ENCODE measurements at places on chromosomes 11 and 22.
A peak's percentile ranks its signal among the peaks of the same experiment; 100 is the strongest.

DNA sequence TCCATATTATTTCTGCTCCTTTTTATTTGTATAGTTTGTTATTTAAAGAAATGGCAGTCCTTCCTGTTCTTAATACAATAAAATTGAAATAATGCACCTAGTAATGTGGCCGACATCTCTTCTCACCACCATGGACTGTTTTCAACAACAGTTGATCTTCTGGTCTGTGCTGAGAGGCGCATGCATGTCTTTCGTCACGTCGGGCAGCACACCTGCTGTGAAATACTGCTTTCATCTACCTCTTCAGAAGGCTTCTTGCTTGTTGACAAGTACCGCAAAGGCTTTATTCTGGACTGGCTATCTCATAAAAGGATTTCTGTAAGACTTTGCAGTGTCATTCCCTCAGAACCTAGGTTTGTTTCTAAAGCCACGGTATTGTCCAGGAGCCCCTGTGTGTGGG lies 13.9 kb upstream of the MYO18B start:
- DNase-seq, result no peak

DNA sequence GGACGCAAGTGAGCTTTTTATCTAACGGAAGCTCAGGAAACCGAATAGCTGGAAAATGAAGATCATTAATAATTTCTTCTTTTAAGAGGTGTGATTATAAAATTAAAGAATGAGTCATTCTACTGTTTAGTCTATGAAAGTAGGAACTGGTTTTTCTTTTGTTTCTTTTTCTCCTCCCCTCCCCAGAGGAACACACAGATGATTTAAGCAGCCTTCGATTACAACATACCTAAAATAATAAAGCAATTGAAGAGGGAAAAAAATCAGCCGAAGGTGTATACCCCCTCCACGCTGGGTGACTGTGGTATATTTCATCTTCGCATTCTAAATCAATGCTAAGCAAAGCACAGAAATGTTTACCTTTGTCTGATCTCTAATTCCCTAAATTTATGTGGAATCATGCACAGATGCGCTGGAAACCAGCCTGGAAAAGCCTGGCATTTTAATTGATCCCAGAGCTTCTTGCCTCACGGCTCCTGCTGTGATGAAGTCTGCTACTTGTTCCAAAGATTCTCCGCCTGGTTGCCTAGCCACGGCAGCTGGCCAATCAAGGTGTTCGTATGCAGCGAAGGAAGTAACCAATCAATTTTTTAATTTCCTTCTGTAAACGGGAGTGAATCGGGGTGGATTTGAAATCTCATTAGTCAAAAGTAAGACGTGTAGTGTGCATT lies 133.9 kb downstream of the FANCF start:
- DNase-seq, result no peak

- DNase-seq, result no peak
These were observed 8.4 kb upstream of the CDKN1C start for GRCh38 chr11:2893935-2894334.

GRCh38 chr11:68996376-68997123 lies 15.8 kb upstream of the MRGPRD start:
- DNase-seq, result no peak

GRCh38 chr11:27246925-27247324 lies 116.1 kb downstream of the CCDC34 start:
- DNase-seq, result no peak

DNA sequence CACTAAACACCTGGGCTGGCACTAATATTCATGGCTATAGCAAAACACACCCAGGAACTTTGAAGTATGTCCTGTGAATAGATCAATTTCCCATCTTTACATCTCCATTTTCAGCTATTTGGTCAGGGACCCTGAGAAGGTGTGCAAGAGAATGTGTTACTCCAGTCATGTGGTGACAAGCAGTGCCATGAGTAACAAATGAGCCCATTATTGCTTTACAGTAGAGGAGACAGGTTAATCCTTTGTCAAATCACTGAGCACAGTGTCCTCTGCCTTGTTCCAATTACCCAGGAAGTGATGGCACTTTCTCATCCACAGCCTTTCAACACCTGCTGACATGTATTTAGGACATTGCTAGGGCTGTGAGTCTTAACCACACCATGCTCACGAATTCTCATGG lies 664.8 kb upstream of the API5 start:
- no peak for DNase-seq

GRCh38 chr22:46052801-46053562 lies 76.0 kb upstream of the WNT7B start:
- DNase-seq, result no peak

GRCh38 chr22:17431179-17431578 lies 61.9 kb downstream of the CECR2 start:
- no peak for DNase-seq

- DNase-seq, result no peak
These were observed 17.6 kb downstream of the DAGLA start for GRCh38 chr11:61697764-61698163.

GRCh38 chr22:48407256-48407955 lies 1420.3 kb downstream of the BRD1 start:
- DNase-seq, result no peak

- peak; percentile 8 for DNase-seq
These were observed 107.0 kb downstream of the KCNQ1OT1 start for GRCh38 chr11:2592559-2593392.

GRCh38 chr22:49329636-49330035 lies 498.0 kb downstream of the BRD1 start:
- DNase-seq, result no peak

DNA sequence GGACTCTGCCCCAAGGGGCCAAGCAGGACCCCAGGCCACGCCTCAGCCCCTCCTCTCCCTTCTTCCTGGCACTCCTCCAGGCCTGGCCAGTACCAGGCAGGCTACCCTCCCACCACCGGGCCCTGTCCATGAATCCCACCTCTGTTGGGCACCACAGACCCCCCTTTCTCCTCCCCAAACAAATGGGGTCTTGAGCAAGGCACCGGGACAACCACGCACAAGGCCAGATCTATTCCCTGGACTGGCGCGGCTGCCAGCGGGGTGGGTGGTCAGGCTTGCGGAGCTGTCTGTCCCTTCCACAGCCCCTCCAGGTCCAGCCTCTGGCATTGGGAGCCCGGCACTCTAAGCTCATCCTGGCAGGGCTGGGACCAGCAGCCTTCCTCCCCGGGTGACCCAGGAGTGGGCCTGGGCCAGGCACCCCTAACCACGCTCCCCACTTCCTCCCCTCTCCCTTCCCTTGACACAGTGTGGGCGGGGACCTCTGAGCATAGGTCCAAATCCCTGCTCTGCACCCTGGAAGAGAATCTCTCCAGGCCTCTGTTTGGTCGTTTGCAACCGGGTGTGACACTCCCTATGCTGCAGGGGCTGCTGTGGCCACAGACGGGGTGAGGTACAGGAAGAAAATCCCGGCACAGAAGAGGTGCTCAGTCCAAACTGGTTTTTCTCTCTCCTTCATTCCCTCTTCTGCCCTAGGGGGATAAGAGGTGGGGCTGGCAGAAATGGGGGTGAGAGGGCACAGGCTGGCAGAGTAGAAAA lies 14.6 kb downstream of the ELFN2 start:
- no peak for DNase-seq

DNA sequence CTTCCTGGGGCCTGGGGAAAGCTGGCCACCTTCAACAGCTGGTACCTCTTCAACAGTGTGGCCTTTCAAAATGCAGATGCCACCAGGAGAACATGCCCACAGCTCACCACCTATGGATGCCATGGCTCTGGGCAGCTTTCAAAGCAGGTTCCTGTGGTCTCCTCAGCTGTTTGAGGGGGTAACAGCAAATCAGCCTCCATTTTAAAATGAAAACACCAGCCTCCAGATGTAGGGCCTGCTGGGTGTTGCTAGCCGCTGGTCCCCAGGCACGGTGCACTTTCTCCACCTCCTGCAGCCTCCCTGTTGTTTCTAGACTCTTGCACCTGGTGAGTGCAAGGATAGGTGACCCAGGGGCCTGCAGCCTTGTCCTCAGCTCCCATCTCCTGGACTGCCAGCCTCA lies 10.0 kb downstream of the CDPF1 start:
- DNase-seq, result no peak

GRCh38 chr11:65421794-65422632 lies 585 bp upstream of the NEAT1 start:
- no peak for DNase-seq

DNA sequence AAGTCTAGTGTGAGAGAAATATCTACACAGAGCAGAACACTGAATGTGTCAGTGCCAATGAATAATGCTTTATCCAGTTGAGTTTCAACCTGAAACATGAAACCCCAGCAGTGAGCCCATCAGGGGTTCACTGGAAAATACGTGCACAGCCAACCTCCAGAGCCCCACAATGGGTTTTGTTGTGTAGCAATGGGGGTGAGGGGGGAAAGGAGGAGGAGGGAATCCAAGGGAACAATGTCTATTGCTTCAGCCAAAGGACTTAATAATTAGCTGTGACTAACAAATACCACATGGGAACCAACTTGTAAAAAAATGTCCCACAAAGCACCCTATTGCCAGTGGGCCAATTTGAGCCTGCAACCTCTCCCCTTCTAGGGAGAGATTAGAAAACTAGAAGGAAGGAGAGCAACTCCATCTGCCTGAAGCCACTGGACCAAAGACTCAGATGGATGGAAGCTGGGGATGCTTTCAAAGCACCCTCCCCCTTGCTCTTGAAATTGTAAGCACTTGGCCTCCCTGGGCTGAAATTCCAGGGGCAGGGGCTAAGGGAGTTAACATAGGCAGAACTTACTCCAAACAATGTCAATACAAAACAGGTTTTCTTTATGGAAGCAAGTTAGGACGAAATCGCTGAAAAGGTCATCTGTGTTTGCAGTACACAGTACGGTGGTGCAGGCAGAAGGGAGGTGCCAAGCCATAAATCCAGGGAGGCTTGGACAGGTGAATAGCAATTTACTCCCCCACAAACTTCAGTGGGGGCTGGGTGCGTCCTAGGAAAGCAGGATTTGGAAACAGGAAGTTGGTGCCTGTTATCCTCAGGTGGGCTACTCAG lies 99.8 kb downstream of the ARL14EP start:
- no peak for DNase-seq

DNA sequence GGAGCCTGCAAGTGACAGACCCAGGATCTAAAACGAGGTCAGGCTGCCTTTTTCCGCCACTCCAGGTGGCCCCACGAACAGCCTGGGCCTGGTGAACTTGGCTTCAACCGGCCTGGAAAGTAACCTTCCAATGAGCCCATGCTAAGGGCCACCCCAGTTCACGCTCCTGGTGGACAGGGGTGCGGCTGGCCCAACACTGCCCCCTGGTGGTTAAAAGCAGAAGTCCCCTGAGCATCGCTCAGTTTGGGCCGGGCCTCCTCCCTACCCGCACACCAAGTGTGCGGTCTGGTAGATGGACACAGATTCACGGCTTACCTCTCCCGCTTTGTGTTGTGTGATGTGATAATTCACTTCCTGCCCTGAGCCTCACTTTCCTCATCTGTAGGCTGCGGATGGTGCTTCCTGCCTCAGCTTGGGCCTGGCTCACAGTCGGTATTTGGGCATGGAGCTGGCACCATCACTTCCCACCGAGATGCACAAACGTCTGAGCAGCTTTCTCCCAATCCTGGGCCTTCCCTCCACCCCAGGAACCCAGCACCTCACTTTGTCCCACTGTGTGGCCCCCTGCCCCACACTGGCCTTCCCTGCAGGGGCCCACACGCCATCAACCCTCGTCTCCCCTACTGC lies 13.7 kb upstream of the SEC14L3 start:
- DNase-seq, result peak; percentile 92

- no peak for DNase-seq
These were observed 43.4 kb downstream of the PARVG start for GRCh38 chr22:44224166-44224565.

GRCh38 chr11:36510594-36510942 lies 496 bp upstream of the TRAF6 start:
- no peak for DNase-seq

DNA sequence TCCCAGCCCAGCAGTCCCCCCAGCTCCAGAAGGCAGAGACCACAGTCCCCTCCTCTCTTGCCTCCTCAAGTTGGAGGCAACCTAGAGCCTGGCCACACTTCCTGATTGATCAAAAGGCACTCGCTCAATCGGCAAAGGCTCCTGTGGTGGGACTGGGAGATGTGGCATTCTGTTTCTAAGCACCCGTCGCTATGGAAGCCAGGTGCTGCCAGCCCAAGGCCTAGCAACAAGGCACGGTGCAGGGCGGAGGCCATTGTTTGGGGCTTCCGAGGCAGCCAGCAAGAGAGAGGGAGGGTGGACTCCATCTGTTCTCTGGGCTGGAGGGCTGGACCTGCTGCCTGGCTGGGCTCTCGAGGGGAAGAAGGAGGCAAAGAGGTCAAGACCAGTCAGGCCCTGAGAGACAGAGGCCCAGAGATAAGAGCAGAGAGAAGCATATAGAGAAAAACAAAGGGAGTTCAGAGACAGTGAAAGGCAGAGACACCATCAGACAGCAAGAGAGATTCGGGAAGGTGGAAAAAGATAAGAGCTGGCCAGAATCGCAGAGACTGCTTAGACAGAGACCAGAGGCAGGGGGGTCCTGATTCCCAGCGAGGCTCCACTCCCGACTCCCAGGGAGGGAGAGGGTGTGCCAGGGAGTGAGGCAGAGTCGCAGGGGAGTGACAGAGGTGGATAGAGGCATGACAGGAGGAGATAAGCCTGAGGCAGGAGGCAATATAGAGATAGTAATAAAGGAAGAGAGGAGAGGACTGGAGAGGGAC lies 21.2 kb downstream of the PDE2A start:
- DNase-seq, result no peak

- DNase-seq, result no peak
These were observed 18.3 kb downstream of the RCN1 start for GRCh38 chr11:32109138-32109537.

GRCh38 chr11:65851811-65852507 lies 6.0 kb downstream of the CFL1 start:
- DNase-seq, result no peak

DNA sequence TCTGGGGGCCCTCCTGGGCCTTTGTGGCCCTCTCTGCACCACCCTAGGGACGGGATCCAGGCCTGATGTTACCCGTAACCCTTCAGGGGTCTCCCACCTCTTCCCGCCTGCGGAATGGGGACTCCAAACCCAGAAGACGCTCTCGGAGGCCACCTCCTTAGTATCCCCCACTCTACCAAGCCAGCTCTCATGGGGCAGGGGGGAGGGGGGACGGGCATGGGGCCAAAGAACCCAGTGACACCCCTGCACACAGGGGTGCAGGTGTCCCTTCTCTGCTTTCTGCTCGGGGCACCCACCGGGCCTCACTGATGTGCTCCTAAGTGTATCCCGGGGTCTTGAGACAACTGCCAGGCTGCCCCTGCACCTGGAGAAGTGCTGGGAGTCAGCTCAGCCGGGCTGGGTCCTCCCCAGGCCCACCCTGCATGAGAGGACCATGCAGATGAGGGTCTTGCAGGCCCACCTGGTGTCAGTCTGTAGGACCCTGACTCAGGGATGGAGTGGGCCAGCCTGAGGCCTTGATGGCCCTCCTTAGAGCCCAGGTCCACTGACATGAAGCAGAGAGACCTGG lies 176.9 kb downstream of the IGLL1 start:
- no peak for DNase-seq

DNA sequence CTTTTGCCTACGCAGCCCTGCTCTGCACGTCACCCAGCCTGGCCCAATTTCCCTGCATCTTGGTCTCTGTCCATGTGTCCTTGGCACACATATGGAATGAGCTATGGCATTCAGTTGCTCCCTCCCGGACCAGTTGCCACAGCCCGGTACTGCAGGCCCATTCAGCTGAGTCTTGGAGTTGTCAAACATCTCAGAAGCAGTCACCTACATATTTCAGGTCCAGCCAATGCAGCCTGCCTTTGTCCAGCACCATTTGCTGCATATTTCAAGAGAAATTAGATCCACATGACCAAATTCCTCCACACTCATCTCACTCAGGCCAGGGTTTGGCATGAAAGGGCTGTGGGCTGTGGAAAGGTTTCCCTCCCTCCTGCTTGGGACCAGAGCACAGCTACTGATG lies 76.8 kb downstream of the MN1 start:
- DNase-seq, result no peak

Measured in GM12891 (cell line).